Ascending aorta (tissue), 2 donors: ENCODE measurements at places on chromosomes 7 and 10. TPM values are rescaled to one million over a fixed set of nuclear protein-coding genes. Genes with fewer than 3 reads are reported as not detected.

- no peak for DNase-seq
These were observed 36.3 kb upstream of the TOMM7 start for GRCh38 chr7:22858640-22859561.

- no peak for DNase-seq
These were observed 84.0 kb upstream of the GTF2I start for GRCh38 chr7:74573512-74573911.

GRCh38 chr10:127735723-127736221 lies 1.2 kb upstream of the FOXI2 start:
- DNase-seq: no peak

DNA sequence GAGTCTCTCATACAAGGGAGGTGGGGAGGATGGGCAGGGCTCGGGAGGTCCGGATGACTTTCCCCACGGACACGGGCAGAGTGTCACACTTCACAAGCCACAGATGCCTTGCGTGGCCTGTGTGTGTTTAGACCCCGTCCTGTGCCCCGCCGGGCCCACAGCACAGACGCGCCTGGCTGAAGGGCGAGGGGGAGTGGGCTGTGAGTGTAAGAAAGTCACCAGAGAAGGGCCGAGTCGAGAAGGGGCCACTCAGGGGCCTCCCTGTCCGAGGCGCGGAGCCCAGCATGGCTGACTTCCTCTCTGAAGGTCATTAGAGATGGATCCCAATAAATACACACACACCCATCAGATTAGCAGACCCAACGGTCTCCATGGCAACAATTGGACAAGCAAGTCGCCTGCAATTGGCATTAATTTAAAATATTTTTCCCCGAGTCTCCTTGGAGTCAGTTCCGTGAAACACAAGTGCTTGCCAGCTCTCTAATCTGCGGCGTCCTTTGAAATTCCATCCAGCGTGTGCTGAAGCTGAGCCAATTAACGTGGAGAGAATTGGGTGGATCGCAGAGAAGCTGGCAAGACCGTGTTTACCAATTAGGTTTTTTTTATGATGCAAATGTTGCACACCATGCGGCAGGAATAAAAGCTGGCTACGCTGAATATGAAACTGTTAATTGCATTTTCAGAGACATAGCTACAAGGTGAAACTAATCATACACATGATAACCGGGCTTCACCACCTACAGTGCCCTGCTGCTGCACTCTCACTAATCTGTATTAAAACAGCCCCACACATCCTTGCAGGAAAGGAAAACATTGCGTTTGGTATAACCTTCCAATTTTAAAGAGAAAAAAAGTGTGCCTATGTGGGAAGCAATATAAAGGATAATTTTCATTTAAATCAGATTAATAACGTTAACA lies 571.2 kb downstream of the PTPRN2 start:
- no peak for DNase-seq

DNA sequence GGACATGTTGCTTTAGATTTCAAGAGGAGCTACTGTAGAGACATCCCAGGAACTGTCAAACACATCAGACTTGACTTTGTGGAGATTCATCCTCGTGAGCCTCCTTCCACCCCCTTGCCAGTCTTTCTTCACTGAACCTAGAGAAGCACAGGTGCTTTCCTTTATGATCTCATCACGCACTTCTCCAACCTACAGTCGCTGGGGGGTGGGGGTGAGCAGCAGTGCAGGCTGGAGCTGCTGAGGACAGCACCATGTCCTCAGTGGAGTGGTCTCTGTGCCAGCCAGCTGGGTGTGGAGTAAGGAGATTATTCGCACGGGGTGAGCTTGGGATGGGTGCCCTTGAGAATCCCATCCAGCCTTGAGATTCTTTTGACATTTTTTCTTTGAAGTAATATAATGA lies 88.1 kb downstream of the VOPP1 start:
- DNase-seq: no peak

- DNase-seq: no peak
These were observed 43.2 kb upstream of the ACSL5 start for GRCh38 chr10:112330607-112331160.

DNA sequence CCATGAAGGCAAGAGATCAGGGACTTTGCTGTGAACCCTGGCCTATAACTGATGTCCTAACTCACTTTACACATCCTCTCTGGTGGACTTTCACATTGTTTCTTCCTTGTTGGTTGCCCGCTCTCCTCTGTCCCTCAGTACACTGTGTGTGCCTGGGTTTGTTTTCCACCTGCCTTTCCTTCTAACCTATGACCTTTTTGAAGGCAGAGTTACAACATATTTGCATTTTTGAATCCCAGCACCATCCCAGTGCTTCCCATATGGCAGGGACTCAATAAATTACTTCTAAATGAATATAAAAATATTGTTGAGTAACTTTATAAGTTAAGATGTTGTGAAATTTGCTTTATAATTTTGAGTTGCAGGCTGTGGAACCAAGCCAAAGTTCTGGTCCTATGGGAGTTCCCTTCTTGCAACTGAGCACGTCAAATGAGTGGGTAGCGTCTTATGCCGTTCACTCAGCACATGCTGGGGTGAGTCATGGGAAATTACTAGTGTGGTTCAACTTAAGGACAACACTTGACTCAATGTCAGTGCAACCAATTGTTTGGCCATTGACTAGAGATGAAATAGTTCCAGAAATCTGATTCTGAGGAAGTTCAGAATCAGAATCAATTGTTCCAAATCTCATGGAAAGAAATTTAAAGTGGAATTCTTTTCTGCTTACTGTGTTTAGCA lies 250.9 kb downstream of the TWIST1 start:
- peak; percentile 91 for DNase-seq

- no peak for DNase-seq
These were observed 475.6 kb upstream of the KLF6 start for GRCh38 chr10:4260483-4261124.

Gene ECHDC3
- 12.2 TPM for total RNA-seq

Gene DNAJB9
- 7.5 TPM for total RNA-seq

- no peak for DNase-seq
These were observed 5.9 kb downstream of the TAF3 start for GRCh38 chr10:7824251-7824650.

- no peak for DNase-seq
These were observed 14.5 kb downstream of the C7orf57 start for GRCh38 chr7:48049850-48050249.

DNA sequence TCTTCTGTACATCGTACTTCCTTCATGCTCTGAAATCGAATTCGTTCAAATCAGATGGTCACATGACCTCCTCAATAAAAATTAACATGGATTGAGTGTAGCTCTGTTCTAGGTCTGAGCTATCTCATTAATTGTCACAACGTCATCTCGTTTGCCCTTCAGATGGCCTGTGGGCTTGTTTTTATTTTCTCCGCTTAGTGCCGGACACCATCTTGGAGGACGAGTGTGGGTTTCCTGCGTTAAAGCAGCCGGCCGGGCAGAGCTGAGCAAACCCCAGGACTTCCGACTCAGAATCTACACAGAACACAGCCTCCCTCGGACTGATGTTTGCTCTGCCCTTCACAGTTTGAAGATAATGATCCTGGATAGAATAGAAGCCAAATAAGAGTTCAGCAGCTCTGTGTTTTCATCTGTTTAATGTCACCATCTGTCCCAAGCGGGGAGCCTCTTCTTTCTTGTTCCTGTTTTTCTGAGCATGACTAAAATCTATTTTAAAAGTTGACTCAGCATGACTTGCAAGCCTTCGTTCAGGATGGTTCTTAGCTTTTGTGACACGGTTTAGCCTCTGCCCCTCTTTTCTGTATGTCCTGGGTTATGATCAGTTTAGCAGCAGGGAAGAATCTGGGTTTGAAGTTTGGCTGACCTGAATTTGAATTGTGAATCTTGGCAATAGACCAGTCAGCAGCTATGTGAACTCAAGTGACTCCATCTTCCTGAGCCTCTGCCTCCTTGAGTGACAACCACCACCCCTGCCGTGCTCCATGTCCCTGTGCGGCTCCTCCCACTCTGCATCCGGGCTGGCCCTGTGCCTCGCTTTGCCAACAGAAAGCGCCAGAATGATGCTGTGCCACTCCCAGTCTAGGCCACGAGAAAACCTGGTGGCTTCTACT lies 30.6 kb upstream of the GALNTL5 start:
- DNase-seq: peak; percentile 74

Gene EPHB6
- 13.1 TPM for total RNA-seq

DNA sequence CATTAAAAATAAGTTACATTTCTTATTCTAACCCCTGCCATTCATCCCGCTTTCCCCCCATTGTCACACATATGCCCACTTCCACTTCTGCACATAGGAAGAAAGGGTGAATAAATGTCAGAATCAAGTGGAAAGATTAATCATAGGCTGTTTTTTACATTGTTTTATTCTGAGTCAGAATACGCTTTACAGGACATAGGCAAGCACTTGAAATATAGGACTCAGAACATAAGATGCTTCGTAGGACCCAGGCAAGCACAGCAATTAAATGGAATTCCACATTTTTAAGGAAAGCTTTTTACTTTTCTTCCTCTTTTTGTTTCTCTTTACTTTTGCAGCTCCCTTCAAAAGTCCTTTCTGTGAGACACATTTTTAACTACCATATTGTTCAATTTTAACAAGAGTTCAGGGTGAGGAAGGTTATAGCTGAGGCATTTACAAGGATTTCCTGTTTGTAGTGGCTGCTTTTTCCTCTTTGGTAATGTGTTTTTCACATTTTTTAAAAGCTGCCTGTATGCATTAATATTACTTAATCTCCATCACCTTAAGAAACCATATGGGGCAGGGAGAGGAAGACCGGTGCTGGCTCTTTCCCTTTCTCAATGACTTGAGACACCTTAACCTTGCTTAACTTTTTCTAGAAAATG lies 130.0 kb downstream of the TES start:
- no peak for DNase-seq

DNA sequence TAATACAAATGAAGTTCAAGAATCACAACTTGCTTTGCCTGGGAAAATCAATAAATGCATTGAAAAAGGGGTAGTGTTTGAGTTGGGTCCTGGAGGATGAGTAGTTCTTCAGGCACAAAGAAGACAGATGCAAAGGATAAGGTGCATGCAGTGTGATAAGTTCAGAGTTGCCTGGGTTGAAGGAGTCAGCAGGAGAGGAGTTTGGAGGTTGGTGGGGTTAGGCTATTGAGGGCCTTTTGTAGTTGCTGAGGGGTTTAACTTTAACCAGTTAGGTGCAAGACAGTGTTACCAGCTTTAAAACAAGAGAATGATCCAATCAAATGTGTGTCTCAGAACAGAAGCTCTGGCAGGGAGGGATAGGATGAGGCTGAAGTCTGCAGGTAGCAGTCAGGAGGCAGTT lies 44.3 kb upstream of the GLCCI1 start:
- DNase-seq: no peak

- DNase-seq: no peak
These were observed 6.0 kb upstream of the LMBR1 start for GRCh38 chr7:156898938-156899337.

GRCh38 chr7:121755286-121755685 lies 117.7 kb upstream of the PTPRZ1 start:
- no peak for DNase-seq

- no peak for DNase-seq
These were observed 42.3 kb downstream of the ENTPD1 start for GRCh38 chr10:95798096-95798855.

- no peak for DNase-seq
These were observed 181.7 kb downstream of the PTEN start for GRCh38 chr10:88045096-88045495.
